ENCODE measurements at places on chromosomes 5 and 9.
A peak's percentile ranks its signal among the peaks of the same experiment; 100 is the strongest.

DNA sequence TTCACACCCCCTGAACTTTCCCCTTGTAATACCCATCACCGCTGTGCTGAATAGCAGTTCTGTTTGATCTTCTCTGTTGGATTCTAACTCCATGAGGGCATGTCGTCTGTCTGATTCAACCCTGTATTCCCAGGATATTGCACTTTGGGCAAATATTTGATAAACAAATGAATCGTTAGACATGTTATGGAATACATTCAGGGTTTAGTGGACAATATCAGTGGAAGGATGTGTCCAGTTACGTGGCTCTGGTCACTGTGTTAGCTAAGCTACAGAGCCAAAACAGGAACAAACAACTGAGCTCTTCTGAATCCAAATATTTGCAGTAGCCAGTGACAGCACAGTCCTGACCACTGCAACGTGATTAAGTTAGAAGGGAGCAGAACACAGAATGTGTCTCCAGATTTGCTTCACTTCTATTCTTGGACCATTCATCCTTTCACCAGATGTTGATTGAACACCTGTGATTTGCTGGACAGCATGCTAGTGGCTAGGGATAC is 13.2 kb downstream of the ANGPTL2 start:
- no peak for DNase-seq

GRCh38 chr5:174172566-174172965 is 127.1 kb downstream of the NSG2 start:
- DNase-seq = no peak

GRCh38 chr5:115616472-115616871 is 9.4 kb downstream of the TMED7 start:
- no peak for DNase-seq

DNA sequence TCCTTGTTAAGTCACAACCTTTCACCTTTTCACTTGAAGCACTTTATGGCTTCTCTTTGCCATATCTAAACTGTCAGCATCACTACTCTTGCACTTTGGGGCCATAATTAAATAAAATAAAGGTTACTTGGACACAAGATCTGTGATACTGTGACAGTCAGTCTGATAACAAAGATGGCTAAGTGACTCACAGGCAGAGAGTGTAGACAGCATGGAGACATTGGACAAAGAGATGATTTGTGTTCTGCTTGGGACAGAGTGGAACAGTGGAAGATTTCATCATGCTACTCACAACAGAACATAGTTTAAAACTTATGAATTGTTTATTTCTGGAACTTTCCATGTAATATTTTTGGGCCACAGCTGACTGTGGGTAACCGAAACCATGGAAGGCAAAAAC is 81.7 kb upstream of the SMC5 start:
- DNase-seq = no peak

- peak; percentile 13 for DNase-seq
Measured at GRCh38 chr5:177368869-177369644, 11.3 kb downstream of the RGS14 start.

DNA sequence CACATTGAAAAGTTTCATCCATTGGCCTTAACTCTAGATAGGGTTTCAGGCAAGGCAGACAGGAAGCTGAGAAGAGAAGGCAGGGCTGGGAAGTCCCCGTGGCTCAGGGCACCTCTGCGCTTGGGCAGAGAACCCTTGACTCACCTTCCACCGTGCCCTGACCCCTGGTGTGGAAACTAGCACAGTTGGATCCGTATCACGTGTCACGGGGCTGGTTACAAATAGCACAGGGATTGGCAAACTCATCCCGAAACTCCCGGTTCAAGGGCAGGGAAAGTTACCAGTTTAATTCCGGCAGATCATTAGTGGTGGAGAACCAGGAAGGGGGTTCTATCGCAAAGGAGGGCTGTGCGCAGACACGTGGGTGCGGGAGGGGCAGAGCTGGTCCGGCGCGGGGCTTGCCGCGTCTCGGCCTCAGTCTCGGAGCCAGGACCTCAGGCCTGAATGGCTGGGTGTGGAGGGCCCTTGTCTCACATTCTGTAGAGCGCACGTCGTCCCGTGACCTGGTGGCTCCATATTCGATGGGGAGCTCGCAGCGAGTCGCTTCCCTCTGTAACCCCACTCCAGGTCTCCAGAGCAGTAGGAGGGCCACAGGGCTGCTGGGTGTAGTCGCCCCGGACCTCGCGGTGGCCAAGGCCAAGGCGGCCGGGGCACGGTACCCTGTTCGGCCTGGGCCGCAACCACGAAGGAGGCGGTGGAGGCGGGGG is 771 bp upstream of the TMEM171 start:
- DNase-seq = no peak

DNA sequence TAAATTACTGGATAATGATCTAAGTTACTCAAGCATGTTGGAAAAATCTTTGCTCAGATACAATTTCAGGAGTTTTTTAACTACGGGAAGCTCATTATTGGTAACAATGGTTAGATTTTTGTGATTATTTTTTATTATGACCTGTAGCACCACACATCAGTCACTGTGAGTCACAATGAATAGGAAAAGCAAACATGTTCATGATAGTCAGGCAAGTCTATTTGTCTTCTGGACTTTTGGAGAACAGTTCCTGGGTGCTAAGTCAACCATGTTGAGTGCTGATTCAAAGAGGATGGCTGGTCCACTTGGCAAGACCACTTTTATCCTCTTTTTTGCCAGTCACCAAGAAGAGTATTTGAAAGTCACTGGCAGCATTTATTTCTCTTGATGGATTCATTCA is 403.2 kb downstream of the KIF4B start:
- DNase-seq = no peak

GRCh38 chr5:65059681-65060598 is 291.2 kb downstream of the CWC27 start:
- DNase-seq = peak; percentile 59

GRCh38 chr5:33817301-33817700 is 74.5 kb downstream of the ADAMTS12 start:
- DNase-seq = peak; percentile 76

DNA sequence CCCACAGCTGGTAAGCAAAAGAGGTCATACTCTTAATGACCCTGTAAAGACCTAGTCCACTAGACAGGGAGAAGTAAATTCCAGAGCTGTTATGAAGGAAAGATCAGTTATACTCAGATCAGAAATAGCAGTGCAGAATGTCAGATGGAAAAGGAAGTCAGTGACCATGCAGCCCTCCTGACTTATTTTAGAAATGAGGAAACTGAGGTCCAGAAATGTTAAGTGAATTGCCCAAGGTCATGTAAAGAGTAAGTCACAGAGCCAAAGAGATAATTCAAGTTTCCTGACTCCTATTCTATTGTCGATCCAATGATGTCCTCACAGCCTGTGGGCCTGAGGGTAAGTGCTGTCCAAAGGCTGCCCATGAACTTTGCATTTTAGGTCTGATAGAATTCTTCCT is 214.9 kb upstream of the IL12B start:
- DNase-seq = no peak

GRCh38 chr5:82332886-82333615 is 54.9 kb upstream of the RPS23 start:
- peak; percentile 40 for DNase-seq

GRCh38 chr5:175652741-175653663 is 4.9 kb upstream of the HRH2 start:
- DNase-seq = no peak

- DNase-seq = peak; percentile 46
Measured at GRCh38 chr5:21212026-21212425, 1224.0 kb upstream of the CDH18 start.

- peak; percentile 87 for DNase-seq
Measured at GRCh38 chr5:14185326-14186058, 42.4 kb downstream of the TRIO start.

DNA sequence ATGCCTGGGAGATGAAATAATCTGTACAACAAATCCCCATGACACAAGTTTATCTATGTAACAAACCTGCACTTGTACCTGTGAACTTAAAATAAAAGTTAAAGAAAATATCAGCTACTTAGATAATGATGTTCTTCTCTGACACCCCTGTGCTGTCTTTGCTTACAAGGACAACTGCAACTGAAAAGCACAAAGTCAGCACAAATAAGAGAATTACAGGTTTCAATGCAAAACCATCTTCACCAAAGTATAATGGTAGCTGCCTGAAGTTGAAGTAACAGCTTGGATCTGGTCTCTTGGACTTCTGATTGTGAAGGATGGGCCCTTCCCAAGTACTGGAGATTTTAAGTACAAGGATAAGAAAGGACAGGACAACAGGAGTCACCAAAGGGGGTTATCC is 45.6 kb upstream of the PPP2R2B start:
- DNase-seq = no peak

GRCh38 chr5:39650008-39650762 is 225.4 kb upstream of the DAB2 start:
- peak; percentile 49 for DNase-seq

DNA sequence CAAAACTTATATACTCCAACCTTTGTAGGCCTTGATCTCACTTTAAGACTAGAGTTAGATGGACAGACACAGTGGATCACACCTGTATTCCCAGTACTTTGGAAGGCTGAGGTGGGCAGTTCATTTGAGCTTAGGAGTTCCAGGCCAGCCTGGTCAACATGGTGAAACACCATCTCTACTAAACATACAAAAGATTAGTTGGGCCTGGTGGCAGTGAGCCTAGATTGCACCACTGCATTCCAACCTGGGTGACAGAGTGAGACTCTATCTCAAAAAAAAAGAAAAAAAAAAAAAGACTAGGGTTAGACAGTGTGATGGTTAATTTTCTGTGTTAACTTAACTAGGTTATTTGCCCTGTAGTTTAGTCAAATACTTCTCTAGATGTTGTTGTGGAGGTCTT is 74.1 kb downstream of the CFAP95 start:
- no peak for DNase-seq

GRCh38 chr5:138369261-138369660 is 16.8 kb downstream of the KDM3B start:
- DNase-seq = no peak

GRCh38 chr9:112501287-112501686 is 14.7 kb downstream of the KIAA1958 start:
- no peak for DNase-seq

GRCh38 chr5:175542232-175542965 is 64.0 kb downstream of the SFXN1 start:
- DNase-seq = no peak

- no peak for DNase-seq
Measured at GRCh38 chr9:129285979-129286772, 108.1 kb upstream of the IER5L start.

- no peak for DNase-seq
Measured at GRCh38 chr9:135146766-135147473, 59.5 kb downstream of the OLFM1 start.

- peak; percentile 92 for DNase-seq
Measured at GRCh38 chr5:157603333-157604190, 28.0 kb upstream of the ADAM19 start.

DNA sequence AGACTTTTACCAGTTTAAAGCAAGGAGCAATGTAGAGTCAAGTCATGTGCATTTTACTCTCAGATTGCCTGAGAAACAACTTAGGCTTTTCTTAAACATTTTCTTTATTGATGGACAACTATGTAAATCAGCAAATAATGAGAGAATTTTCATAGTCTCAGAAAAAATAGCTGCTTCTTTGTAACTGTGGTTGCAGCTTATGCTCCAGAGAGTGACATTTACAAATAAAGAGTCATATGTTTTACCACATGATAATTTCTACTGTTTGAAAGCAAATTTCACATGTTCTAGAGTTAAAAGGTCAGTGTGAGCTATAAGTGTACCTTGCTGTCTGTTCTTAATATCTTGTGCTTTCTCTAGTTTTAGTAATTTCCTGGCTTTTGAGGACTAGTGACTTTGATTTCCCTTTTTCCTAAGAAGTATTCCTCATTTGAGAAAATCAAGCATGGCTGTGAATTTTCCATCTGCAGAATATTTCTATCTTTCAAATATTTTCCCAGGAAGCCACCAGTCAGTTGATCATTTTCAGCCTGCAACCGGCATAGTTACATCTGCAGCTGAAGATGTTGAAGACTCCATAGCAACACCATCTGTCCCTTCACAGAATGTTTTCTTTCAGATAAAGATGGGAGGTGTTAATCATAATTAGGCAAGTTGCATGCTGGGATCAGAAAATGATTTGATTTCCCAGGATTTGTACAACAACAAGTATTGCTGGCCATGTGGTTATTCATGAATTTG is 229.9 kb downstream of the SGCD start:
- DNase-seq = no peak

- DNase-seq = peak; percentile 98
Measured at GRCh38 chr9:96418083-96418919, at the start of gene ZNF367. Gene ZNF367 (minus strand): TSS chr9:96418370. CDS start chr9:96418032, 338 bp downstream.

DNA sequence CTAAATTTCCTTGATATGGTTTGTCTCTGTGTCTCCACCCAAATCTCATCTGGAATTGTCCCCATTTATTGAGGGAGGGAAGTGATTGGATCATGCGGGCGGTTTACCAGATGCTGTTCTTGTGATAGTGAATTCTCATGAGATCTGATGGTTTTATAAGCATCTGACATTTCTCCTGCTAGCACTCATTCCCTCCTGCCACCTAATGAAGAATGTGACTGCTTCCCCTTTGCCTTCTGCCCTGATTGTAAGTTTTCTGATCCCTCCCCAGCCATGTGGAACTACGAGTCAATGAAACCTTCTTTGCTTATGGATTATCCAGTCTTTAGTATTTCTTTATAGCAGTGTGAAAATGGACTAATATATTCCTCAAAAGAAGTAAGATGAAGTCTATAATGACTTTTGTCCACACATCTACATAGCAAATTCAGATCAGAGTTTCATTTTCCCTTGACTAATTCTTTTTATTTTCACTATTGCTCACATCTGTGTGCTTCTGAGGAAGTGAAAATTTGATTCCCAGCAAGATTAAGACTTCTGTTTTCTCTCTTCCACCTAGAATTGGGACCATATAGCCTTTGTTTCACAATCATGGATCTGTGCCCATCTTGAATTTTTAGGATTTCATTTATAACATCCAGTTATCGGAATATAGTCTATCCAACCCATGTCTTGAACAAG is 393.5 kb downstream of the DMAC1 start:
- no peak for DNase-seq

DNA sequence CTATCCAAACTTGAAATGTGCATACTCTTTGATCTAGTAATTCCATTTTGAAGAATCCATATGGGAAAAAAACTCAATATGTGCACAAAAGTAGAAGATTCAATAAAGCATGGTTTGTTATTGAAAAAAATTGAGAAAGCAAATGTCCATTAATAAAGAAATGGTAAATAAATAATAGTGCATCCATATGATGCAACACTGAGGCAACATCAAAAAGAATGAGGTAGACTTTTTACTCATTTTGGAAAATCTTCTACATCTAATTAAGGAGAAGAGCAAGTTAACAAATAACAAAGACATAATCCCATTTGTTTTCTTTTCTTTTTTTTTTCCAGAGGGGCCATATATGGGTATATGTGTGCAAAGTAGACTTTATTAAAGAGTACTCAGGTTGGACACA is 52.5 kb upstream of the FST start:
- no peak for DNase-seq

GRCh38 chr5:89055695-89056085 is 172.7 kb upstream of the MEF2C start:
- DNase-seq = no peak

DNA sequence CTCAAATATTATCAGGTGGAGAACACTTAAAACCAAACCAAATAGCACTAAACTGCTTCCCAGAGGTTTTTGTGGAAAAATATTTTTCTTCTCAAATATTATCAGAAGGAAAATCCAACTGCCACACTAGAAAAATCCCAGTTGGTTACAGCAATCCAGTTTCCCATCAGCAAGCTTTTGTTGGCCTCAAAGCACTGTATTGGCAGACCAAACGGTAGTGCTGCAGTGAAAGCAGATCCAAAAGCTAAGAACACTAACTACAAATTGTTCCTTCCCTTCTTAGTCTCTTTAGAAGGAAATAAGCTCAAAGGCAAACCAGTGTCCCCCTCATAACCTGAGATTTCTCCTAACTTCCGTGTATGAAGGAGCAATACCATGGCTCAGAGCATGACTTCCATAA is 105.3 kb downstream of the TRIM36 start:
- DNase-seq = no peak

Measured in fibroblast of upper back skin (primary cell).